Neuronal stem cell (in vitro differentiated cells): ENCODE measurements at places on chromosomes 16 and 17.

DNA sequence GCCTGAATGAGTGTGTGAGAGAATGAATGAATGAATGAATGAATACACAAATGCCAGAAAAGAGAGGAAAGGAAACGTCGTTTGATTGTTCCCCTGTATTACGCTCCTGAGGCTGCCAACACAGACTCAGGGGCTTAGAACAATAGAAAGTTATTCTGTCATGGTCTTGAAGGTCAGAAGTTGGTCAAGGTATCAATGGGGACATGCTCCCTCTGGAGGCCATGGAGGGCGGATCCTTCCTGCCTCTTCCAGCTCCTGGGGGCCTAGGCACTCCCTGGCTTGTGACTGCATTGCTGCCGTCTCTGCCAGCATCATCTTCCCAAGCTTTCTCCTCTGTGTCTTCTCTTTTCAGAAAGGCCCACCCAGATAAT, 1.5 kb upstream of the SLC38A8 start:
- no peaks in the 10 kb centered on the region for H3K36me3 ChIP-seq
- peaks cover 24% of the 10 kb centered on the region for H3K4me1 ChIP-seq
- peak overlapping the region; percentile 1 for H3K4me3 ChIP-seq
- H3K27me3 ChIP-seq = no peaks in the 10 kb centered on the region
- no peak for DNase-seq
- H3K27ac ChIP-seq = no peak overlapping the region

DNA sequence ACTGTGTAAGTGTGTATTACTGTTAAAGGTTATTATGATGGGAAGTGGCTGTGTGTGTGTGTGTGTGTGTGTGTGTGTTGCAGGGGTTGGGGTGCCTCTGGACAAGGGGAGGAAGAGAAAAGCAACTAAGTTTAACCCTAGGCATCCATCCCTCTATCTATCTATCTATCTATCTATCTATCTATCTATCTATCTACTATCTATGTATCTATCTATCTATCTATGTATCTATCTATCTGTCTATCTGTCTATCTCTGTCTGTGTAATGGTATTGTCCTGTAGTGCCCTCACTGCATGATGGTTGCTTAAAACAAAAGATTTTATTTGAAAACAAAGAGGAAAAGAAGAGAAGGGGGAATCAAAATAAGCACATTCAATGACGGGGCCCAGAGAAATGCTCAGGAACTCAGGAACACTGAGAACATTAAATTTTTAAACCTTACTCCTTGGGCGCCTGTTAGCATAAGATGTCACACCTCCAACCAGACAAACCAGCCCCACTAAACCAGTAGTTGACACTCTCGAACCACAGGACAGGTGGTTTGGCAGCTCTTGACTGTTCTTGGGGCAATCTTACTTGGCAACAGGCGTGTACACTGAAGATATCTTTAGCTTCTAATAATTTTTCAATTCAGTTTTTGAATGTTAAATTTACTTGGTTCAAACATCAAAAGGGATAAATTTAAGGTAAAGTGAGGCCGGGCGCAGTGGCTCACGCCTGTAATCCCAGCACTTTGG, 5.1 kb upstream of the RPL26 start:
- H3K27ac ChIP-seq = no peak overlapping the region
- no peaks in the 10 kb centered on the region for H3K27me3 ChIP-seq
- no peak for DNase-seq
- no peak overlapping the region for H3K4me3 ChIP-seq
- H3K36me3 ChIP-seq = no peaks in the 10 kb centered on the region

DNA sequence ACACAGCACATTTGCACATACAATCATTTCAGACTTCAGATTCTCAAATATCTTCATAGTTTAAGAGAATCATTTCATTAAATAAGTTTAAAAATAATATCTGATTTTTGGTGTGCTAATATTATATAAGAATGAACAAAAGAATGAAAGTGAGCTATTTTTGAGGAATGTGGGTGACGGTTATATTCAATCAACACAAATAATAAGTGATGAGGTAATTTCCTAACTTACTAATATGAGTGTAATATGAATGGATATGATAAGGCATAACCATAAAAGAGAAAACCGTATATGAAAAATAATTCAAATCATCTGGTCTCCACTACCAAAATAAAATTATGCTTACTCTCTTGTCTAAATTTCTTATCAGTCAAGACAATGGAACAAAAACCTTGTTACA, 68.4 kb upstream of the NACA2 start:
- H3K36me3 ChIP-seq = no peaks in the 10 kb centered on the region
- DNase-seq = no peak
- no peak overlapping the region for H3K4me3 ChIP-seq
- H3K4me1 ChIP-seq = peaks cover 14% of the 10 kb centered on the region
- no peaks in the 10 kb centered on the region for H3K27me3 ChIP-seq
- H3K27ac ChIP-seq = no peak overlapping the region

DNA sequence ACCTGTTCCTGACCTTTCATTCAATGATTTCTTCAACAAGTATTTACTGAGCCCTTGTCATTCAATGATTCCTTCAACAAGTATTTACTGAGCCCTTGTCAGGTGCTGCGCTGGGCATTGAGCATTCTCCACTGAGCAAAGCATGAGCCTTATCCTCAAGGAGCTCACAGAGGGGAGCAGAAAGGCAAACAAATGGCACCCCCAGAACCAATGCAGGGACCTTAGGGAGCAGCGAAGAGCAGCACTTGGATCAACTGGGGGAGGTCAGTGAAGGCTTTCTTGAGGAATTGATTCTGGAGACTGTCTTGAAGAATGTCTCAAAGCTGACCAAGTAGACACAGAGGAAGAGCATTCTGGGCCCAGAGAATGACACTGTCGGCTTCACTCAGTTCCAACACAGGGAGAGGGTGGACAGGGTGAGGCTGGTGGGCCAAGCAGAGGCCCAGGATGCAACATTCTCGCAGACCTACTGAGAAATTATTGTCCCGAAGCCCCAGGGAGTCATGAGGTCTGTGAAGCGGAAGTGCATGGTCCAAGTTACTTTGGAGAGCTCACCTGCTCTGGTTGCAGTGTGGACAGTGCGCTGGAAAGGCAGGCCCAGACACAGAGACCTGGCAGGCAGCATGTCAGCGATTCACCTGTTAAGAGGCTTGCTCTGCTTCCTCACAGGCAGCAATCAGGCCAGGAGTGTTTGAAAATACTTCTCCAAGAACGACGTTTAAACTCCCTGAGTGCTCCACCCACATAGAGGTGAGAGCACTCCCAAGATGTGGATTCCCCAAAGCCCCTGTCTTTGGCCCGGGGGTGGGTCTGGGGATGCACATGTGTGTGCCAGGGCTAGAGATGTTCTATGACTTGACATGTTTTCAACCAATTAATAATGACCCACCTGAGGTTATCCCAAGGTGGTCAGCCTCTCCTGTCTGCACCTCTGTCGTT, 3.2 kb upstream of the MPO start:
- H3K36me3 ChIP-seq = no peaks in the 10 kb centered on the region
- no peaks in the 10 kb centered on the region for H3K4me1 ChIP-seq
- H3K27ac ChIP-seq = no peak overlapping the region
- no peak for DNase-seq
- peaks cover 29% of the 10 kb centered on the region for H3K27me3 ChIP-seq

- H3K4me1 ChIP-seq = no peaks in the 10 kb centered on the region
- no peaks in the 10 kb centered on the region for H3K27me3 ChIP-seq
- H3K27ac ChIP-seq = no peak overlapping the region
- peak; percentile 82 for DNase-seq
- no peaks in the 10 kb centered on the region for H3K36me3 ChIP-seq
- no peak overlapping the region for H3K4me3 ChIP-seq
Measured at GRCh38 chr16:71961066-71962039, 38.8 kb downstream of the PKD1L3 start.

- peaks cover 85% of the 10 kb centered on the region for H3K36me3 ChIP-seq
- no peak overlapping the region for H3K4me3 ChIP-seq
- no peaks in the 10 kb centered on the region for H3K27me3 ChIP-seq
- no peak for DNase-seq
- no peak overlapping the region for H3K27ac ChIP-seq
Measured at GRCh38 chr17:5364156-5364555, 55.3 kb downstream of the NUP88 start.

GRCh38 chr17:1648173-1648962, 1.3 kb downstream of the RILP start:
- peak overlapping the region; percentile 65 for H3K27ac ChIP-seq
- peaks cover 17% of the 10 kb centered on the region for H3K4me1 ChIP-seq
- no peaks in the 10 kb centered on the region for H3K27me3 ChIP-seq
- H3K4me3 ChIP-seq = peak overlapping the region; percentile 79
- H3K36me3 ChIP-seq = peaks cover 42% of the 10 kb centered on the region

- H3K27ac ChIP-seq = no peak overlapping the region
- no peaks in the 10 kb centered on the region for H3K36me3 ChIP-seq
- no peaks in the 10 kb centered on the region for H3K27me3 ChIP-seq
Measured at GRCh38 chr17:83155128-83156121, 76.0 kb downstream of the METRNL start.

DNA sequence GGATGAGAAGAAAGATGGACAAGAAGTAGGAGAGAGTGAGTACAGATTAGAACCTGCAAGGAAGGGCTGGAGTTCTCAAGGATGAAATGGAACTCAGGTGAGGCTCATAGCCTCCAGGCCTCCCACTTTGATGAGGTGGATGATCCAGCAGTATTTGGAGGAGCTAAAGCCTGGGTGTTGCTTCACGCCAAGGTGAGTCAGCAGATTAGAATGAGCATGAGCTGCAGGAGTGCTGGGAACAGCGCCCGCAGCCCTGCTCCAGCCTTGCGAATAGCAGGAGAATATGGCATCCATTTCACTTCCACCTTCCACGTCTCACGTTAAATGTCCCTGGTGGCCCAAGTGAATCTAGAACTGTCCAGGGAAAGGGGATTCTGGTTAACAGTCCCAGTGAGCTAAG, 94.4 kb upstream of the CPHXL start:
- no peaks in the 10 kb centered on the region for H3K27me3 ChIP-seq
- H3K36me3 ChIP-seq = no peaks in the 10 kb centered on the region
- H3K27ac ChIP-seq = no peak overlapping the region
- no peaks in the 10 kb centered on the region for H3K4me1 ChIP-seq
- no peak overlapping the region for H3K4me3 ChIP-seq

- H3K27me3 ChIP-seq = no peaks in the 10 kb centered on the region
- H3K4me1 ChIP-seq = no peaks in the 10 kb centered on the region
- H3K4me3 ChIP-seq = no peak overlapping the region
- H3K27ac ChIP-seq = no peak overlapping the region
- H3K36me3 ChIP-seq = no peaks in the 10 kb centered on the region
- DNase-seq = no peak
Measured at GRCh38 chr16:9594946-9595345, 503.5 kb downstream of the HAPSTR1 start.

GRCh38 chr17:10460062-10460461, 9.3 kb downstream of the MYH4 start:
- no peaks in the 10 kb centered on the region for H3K4me1 ChIP-seq
- H3K27ac ChIP-seq = no peak overlapping the region
- H3K27me3 ChIP-seq = no peaks in the 10 kb centered on the region
- H3K4me3 ChIP-seq = no peak overlapping the region

GRCh38 chr16:85365120-85365519, 248.0 kb upstream of the GSE1 start:
- no peak overlapping the region for H3K4me3 ChIP-seq
- H3K27me3 ChIP-seq = no peaks in the 10 kb centered on the region
- H3K36me3 ChIP-seq = no peaks in the 10 kb centered on the region
- DNase-seq = no peak

GRCh38 chr16:80198311-80199299, 342.2 kb upstream of the DYNLRB2 start:
- H3K36me3 ChIP-seq = no peaks in the 10 kb centered on the region
- DNase-seq = no peak
- H3K27ac ChIP-seq = no peak overlapping the region
- no peaks in the 10 kb centered on the region for H3K4me1 ChIP-seq
- H3K4me3 ChIP-seq = no peak overlapping the region
- no peaks in the 10 kb centered on the region for H3K27me3 ChIP-seq

GRCh38 chr16:84438971-84439696, 65.3 kb downstream of the MEAK7 start:
- DNase-seq = no peak
- no peaks in the 10 kb centered on the region for H3K27me3 ChIP-seq
- no peaks in the 10 kb centered on the region for H3K36me3 ChIP-seq
- no peak overlapping the region for H3K4me3 ChIP-seq
- H3K27ac ChIP-seq = no peak overlapping the region

DNA sequence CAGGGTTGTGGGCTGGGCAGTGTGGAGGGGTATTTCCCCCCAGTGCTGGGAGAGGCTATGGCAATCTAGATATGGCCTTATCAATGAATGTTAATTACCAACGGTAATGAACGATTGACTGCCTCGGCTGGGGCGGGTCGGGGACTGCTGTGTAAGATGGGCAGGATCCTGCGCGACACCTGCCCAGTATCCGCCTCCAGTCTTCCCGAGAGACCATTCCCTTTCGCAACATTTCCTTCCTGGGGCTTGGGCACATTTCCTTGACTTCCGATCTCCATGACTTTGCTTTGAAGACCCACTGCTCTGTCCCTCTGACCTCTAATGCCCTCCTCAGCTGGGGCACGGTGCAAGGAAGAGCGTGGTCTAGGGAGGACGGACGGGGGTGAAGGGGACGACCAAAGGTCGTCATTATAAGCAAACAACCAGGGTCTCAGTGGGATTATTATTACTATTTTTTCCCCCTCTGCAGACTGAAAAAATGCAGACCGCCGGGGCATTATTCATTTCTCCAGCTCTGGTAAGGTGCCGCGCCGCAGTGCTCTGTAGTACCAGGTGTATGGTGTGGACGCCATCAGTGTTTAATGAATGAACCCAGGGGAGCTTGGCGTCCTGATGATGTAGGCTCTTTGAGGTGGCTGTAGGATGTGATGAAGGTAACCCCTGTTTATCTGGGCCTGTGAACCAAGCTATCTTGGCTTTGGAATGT, 506 bp downstream of the ATP5MC1 start:
- H3K36me3 ChIP-seq = peaks cover 7% of the 10 kb centered on the region
- no peaks in the 10 kb centered on the region for H3K27me3 ChIP-seq
- DNase-seq = no peak
- H3K27ac ChIP-seq = no peak overlapping the region
- peaks cover 3% of the 10 kb centered on the region for H3K4me1 ChIP-seq
- peak overlapping the region; percentile 75 for H3K4me3 ChIP-seq

- DNase-seq = peak; percentile 85
- H3K4me3 ChIP-seq = peak within 1 kb of the TSS; percentile 72
- no peaks in the 10 kb centered on the region for H3K27me3 ChIP-seq
- peak within 1 kb of the TSS; percentile 90 for H3K27ac ChIP-seq
- H3K4me1 ChIP-seq = peaks cover 20% of the 10 kb centered on the region
Measured at GRCh38 chr16:30096105-30096861, at the start of gene YPEL3. Gene YPEL3, minus strand, starts transcription at chr16:30096213. Its CDS starts 731 bp downstream, at chr16:30095482.

DNA sequence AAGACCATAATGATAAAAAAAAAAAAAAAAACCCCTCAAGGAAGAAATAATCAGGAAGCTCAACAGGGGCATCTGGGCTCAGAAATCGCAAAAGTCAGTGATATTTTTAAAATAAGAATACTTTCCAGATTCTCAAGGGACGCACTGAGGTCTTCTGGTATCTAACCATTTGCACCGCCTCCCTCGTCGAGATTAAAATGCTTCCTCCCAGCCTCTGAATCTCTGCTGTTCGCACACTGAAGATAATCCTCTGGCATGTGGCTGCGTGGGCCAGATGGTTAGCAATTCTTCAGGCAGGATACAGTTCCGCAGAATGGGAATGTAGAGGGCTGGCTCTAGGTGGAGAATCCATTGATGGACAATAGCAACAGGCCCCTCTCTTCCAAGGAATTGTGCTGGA, 211.7 kb upstream of the CDH5 start:
- no peaks in the 10 kb centered on the region for H3K4me1 ChIP-seq
- no peak overlapping the region for H3K4me3 ChIP-seq
- no peak for DNase-seq
- H3K36me3 ChIP-seq = no peaks in the 10 kb centered on the region
- no peak overlapping the region for H3K27ac ChIP-seq
